Stromal cell of bone marrow (primary cell): ENCODE measurements at places on chromosomes 12 and 14.

DNA sequence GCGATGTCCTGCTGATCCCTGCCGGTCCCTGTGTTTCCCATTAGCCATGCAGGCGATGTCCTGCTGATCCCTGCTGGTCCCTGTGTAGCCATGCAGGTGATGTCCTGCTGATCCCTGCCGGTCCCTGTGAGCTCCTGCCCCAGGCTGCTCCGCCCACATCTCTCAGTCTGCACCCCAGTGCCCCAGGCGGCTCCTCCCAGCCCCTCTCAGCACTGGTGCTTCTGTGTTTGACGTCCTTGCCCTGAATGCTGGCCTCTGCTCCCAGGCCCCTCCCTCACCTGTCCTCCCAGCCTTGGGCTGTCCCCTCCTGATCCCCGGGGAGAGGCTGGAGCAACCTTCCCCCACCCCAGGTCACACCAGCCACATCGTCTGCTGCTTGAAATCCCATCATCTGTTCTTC is 41.4 kb upstream of the TEX22 start:
- DNase-seq: no peak

- DNase-seq: no peak
Observed at GRCh38 chr14:105411985-105412770, 7.4 kb upstream of the MTA1 start.

GRCh38 chr14:55327179-55327578 is 56.0 kb downstream of the FBXO34 start:
- no peak for DNase-seq

GRCh38 chr12:132736913-132737312 is 24.7 kb downstream of the ANKLE2 start:
- no peak for DNase-seq

GRCh38 chr14:99703381-99703780 is 19.3 kb downstream of the CYP46A1 start:
- no peak for DNase-seq

DNA sequence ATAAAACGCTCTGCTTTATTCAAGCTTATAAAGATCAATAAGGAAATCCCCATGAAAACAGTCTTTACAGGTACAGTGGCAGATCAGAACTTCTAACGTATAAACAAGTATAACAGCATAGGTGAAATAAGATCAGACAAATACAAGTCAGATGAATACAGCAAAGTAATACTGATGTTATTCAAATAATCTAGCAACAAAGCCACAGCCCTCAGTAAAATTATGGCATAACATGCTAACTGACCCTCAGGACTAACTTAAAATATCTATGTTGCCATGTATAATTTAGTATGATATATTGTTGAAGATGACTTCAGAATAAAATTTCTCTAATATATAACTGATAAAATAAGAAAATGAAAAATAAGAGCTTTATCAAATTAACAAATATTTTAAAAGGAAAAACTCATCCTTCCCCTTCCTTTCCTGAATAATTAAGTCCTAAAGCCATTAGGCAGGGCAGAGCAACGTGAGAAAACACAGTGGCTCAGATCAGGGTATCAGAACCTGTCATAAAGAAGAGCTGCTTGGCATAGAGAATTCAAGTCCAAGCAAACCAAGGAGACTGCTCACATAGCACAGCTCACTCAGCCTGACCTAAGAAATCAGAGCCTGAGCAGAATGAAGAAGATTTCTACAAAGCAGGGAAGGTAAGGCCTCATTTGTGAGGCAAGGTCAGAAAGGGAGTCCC is 70.7 kb downstream of the PAWR start:
- no peak for DNase-seq

DNA sequence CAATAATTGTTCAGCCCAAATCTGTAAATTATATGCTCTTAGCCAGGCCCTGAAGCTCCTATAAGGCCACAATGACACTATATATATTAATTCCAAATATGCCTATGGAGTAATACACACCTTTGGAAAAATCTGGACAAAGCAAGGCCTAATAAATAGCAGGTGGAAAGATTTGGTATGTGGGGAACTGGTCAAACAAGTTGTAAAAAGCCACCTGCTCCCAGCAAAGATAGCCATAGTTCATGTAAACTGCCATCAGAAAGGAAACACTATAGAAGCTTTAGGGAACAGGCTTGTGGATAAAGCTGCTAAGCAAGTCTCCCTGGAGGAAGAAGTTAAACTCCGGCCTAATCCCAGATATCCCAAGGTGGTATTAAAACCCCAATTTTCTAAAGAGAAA is 29.7 kb downstream of the PRMT8 start:
- DNase-seq: no peak

DNA sequence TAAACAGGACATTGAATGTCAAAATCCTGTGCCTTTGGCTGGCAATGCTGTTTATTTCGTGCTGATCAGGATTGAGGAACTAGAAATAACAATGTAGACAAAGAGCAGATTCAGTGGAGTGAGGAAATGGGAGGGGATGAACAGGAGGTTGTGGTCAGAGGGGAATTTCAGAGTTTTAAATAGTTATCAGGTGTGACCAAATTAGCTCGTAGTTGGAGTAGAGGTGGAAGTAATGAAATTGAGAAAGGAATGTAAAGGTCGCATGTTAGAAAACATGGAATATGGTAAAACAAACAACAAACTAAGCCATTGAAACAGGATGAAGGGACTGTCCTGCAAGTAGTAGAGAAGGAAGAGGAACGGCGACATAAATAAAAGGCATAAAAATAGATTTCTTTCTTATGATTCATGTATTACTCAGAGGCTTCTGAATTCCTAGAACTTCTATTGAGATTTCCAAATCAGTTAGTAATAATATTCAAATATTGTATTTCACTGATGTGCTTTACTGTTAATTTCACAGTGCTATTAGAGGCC is 9.5 kb upstream of the SAV1 start:
- DNase-seq: peak; percentile 21

DNA sequence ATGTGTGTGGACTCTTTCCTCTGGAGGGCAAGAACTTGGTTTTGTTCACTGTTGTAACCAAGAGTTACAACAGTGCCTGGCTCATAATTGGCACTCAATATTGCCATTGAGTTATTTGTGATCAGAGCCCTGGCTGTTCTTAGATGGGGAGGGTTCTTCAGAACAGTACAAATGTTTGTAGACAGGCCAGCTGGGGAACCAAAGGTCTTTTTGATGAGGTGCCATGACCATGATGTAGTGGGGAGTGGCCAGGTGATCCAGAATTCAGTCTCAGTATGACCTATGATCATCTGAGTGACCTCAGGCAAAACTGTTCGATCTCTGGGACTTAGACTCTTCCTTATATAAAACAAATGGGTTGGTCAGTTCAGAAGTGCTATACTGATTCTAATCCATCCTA is 3.3 kb upstream of the PRKAB1 start:
- no peak for DNase-seq

GRCh38 chr12:33596061-33596460 is 156.4 kb upstream of the SYT10 start:
- peak; percentile 47 for DNase-seq

DNA sequence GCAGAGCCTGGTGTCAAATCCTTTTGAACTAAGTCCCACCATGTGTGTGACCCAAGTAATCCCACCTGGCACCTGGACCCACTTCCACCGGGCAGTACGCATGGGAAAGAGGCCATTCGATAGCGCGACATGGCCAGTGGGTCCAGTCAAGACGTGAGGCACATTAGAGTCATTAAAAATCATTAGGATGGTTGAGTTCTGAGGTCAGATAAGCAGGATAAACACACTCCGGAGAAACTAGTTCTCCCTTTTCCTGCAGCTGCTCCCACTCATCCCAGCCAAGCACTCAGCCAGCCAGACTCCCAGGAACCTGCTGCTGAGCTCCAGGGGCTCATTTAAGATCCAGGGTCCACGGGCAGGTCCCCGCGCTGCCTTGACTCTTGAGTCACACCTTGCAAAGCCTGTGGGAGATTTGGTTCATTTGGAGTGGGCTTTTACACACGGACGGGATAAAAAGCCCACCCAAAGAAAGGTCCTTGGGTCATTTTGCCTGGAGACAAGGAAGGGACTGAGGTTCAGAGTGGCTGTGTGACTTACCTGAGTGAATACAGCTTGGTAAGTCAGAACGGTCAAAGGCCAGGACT is 313.9 kb downstream of the BCL11B start:
- no peak for DNase-seq

GRCh38 chr14:105891631-105892452 is 365.5 kb downstream of the TMEM121 start:
- DNase-seq: no peak

DNA sequence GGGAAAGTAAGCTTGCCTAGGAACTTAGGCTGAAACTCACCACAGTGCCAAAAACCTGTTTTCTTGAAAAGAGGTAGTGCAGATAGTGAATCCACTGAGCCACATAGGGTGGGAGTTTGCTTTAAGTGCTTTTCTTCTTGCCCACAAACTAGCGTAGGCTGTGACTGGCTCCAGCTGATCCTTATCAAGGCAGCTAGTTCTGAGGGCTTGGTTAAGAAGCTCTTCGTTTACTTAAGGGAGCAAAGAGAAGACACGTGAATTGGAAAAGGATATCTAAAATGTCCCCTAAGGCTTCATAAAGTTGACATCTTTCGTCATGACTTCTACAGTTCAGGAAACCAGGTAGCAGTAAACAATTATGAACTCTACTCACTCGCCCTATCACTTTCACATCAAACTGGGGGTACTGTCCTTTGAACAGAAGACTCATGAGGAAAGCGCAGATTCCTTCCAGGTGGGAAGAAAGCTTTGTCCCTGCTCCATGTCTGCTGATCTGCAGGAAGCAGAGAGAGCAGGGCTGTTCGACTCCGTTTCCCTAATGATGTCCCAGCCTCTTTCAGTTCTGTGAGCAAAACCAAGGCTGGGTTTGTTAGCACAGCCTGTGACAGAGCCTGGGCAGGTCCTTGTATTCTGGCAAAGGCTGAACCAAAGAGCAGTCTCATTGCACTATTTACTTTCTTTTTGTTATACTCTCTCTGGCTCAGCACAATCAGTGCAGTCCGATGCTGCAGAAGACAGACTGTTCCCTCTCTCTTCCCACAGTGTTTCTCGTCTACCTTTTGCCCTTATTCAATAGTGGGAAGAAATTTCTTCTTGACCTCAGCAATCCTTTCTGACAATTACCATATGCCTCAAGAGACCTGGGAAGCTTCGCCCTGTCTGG is 93.5 kb upstream of the ETV6 start:
- DNase-seq: no peak

DNA sequence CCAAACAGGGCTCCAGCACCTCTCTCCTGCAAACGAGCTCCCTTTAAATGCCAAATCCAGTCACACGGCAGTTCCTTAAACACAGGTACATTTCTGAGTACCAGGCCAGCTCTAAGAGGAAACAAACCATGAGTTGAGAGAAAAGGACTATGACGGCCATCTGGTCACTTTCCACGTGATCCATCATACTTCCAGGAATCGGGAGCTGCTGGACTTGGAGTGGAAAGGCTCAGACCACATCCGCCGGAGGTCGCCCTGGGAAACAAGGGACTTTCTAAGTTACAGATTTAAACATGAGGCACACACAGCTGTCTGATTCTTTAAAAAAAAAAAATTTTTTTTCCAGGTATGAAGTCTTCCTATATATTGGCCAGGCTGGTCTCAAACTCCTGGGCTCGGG is 39.2 kb downstream of the ACADS start:
- no peak for DNase-seq

DNA sequence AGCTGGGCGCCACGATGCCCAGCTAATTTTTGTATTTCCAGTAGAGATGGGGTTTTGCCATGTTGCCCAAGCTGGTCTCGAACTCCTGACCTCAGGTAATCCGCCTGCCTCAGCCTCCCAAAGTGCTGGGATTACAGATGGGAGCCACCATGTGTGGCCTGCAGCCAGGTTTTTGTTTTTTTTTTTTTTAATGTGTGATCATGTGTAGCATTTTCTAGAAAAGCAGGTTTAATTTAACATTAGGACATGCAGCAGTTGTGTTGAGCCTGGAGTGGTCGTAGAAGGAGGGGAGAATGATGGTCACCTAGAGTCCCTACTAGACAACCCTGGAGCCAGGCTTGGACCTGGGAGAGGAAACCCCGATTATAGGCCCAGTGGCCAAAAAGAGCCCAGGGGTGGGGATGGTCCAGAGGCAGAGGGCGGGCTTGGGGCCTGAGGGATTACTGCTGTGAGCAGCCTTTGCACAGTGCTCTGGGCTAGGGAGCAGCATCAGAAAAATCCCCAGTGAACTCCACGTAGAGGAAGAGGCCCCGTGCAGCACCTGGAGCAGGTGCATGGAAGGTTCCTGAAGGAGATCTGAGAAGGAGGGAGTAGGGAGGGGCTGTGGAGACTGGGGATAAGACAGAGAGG is 13.6 kb downstream of the DLK1 start:
- no peak for DNase-seq

- no peak for DNase-seq
Observed at GRCh38 chr12:90069711-90070110, 361.1 kb upstream of the ATP2B1 start.
